ENCODE measurements at places on chromosomes 3 and 15. TPM values are rescaled to one million over a fixed set of nuclear protein-coding genes. Genes with fewer than 3 reads are reported as not detected.

WNT5A gene
- 15.7 TPM for total RNA-seq

GPR15 gene
- total RNA-seq = not detected

PPIB gene
- 416 TPM for total RNA-seq

CPN2 gene
- not detected for total RNA-seq

GOLGA8Q gene
- 1.8 TPM for total RNA-seq

RBP2 gene
- not detected for total RNA-seq

MYRIP gene
- not detected for total RNA-seq

P2RY1 gene
- total RNA-seq = 14.0 TPM

PFN2 gene
- total RNA-seq = 374 TPM

CCDC39 gene
- not detected for total RNA-seq

ADAMTSL3 gene
- total RNA-seq = 0.95 TPM

KBTBD13 gene
- total RNA-seq = not detected

LCTL gene
- not detected for total RNA-seq

TEX9 gene
- total RNA-seq = 18.0 TPM

RGMA gene
- 8.3 TPM for total RNA-seq

CLSTN2 gene
- 50.7 TPM for total RNA-seq

DNA sequence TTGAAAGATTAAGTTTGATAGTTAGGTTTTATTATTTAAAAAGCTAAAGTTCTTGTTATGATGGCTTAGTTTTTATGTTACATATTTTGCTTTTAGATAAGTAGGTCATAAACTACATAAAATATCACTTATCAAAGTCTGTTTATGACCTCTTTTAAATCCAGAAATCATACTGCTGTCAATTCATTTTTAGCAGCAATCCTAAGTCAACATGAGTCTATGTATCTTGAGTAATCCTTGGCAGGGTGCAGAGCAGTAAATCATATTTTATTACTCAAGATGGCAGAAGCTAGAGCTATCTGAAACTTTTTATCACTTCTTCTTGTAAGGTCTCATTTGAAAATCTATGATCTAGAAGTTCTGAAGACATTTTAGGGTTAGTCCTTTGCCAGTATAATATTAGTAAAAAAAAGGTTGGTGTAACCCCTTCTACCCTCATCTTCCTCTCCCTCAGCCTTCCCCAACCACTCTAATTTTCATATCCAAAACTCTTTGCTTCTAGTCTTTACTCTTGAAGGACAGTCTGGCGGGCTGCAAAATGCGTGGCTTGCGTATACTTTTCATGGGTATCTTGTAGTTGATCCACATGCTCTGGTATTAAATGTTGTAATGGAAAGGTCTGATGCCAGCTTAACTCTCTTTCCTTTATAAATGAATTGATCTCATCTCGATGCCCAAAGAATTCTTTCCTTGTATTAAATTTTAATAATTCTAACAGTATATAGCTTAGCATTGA, 134.0 kb upstream of the THRB start:
- no peak for DNase-seq

GRCh38 chr15:97346221-97346620, 614.3 kb upstream of the ARRDC4 start:
- no peak for DNase-seq

DNA sequence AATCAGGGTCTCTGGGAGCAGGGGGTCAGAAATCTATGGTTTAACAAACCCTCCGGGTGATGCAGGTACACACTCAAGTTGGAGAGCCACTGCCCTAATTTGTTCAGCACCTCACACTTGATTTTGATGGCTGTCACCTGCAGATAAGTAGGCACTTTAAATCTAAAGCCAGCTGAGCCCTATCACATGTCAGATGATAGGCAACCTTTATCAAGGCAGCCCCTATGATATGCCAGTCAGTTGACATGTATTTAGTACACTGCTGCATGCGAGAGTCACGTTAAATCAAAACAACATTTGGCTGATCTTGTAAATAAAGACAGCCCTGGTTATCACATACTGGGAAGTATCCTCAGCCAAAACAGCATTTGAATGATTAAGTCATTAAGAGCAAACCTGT, 104.4 kb upstream of the MCTP2 start:
- DNase-seq = no peak

DNA sequence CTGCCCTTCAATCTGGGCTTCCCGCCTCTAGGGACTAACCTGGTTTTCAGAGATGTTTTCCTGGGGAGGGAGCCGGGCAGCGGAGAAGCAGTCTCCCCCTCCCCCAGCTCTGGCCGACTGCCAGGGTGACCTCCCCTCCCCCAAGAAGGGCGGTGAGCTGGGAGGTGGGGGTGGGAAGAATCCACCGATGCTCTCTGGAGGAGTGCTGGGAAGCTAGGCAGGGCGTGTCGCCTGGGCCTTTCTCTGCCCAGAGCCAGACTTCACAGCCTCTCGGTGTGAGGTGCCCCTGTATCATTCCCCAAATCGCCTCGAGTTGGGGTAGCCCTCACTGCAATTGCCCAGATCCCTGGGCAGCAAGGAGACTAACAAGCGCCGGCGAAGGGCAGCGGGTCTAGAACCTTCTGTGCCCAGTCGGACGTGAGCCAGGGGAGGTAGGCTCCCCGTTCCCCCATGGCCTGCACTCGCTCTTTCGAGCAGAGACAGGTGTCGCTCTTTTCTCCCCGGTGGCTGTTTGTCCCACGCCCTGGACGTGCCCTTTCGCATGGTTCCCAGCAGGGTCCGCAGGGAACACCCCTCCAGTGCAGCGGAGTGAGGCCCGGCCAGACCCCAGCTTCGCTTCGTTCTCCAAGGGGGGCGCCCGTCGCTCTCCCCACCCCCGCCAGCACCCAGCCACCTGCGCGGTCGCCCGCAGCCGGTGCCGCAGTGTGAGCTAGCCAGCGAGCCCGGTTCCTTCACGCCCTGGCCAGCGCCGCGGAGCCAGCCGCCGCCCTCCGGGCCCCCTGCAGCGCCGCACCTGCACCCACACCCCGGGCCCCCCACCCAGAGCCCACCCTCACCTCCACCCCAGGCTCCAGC, 1.1 kb downstream of the RAB6B start:
- DNase-seq = no peak

DNA sequence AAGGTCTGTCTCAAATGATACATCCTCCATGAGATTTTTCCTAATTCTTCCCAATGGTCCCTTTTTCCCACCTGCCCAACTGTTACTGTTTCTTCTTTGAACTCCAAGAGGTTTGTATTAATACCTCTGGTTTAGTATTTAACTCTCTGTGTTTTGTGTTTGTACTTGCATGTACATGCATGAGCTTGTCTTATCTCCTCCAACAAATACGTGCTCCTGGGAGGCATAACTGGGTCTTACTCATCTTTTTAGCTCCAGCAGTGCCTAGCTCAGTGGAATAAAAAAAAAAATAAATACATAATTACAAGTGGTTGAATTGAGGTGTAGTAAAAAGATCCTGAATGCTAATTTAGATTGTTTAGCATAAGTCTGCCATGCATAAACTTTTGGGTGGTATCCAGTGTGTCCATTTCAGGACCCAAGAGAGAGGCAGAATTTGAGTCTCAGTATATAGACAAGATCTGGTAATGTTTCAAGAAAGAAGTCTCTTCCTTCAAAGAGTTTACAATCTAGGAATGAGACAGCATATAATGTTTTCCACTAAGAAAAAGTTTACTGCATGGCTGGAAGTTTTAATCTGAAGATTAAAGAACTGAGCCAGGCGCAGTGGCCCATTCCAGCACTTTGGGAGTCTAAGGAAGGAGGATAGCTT, 1.7 kb upstream of the LYSMD2 start:
- DNase-seq = no peak

DNA sequence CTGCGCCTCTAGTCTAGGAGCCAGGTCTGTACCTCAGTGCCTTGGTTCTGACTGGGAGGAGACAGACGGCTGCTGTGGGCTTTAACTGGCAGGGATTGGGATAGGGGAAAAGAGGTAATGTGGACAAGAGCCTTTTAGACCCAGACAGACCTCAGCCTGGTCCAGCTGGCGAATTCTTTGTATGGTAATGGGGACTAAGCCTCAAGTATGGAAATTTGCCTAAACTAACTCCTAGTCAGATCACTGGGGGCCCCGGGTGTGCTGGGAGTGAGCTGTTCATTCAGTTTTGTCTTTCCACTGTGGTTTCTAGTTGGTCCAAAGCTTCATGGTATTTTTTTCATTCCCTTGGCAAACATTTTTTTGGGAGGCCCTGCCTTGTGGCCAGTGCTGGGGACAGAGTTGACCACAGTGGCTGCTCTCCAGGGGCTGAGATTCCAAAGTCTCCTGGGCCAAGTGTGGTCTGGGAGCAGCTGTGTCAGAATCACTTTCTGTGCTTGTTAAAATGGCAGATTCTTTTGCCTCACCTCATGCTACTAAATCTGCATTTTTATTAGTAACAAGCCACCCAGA, 261.4 kb upstream of the C2CD4B start:
- DNase-seq = no peak

- DNase-seq = no peak
Measured at GRCh38 chr15:93562395-93563123, 473.5 kb upstream of the RGMA start.

GRCh38 chr3:143190101-143190500, 70.5 kb downstream of the CHST2 start:
- no peak for DNase-seq

GRCh38 chr15:43771816-43772215, 5.0 kb downstream of the ELL3 start:
- DNase-seq = no peak

- DNase-seq = no peak
Measured at GRCh38 chr3:44661189-44661588, 12.7 kb downstream of the ZNF35 start.

- no peak for DNase-seq
Measured at GRCh38 chr3:50146316-50146901, 8.7 kb upstream of the SEMA3F start.

GRCh38 chr3:139318431-139318816, 25.4 kb upstream of the MRPS22 start:
- DNase-seq = no peak

GRCh38 chr3:140850210-140850955, 91.3 kb upstream of the SLC25A36 start:
- no peak for DNase-seq

GRCh38 chr3:172625404-172625803, 85.5 kb downstream of the NCEH1 start:
- no peak for DNase-seq

DNA sequence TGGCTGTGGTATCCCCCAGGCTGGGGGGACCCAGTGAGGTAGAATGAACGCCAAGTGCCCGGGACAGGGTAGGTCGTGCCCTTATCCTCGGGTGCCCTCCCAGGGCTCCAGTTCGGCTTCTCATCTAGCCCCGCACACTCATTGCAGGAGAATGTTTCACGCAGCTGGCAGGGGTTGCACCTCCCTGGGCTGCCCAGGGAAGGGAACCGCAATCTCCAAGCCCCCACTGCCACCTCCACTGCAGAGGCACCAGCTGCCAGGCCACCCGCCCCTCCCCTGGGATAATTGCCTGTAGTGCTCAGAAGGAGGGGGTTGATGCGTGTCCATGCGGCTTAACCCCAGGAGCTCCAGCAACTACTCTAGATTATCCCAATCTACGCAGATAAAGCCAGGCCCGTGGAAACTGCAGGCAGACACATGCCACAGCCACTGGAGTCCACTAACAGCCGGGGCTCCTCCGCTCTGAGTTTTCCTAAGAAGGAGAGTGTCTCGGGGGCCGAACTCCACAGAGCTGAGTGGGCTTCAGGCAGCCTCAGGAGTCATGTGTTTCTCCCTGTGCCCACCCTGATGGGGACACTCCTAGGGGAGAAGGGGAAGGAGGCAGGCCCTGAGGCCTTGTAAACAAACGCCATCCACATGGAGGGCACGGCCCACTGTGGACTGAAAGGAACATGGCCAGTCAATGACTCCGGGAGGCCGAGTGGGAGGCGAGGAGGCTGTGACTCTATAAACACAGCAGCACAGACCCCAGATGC, 137.2 kb upstream of the IQSEC1 start:
- no peak for DNase-seq

- DNase-seq = peak; percentile 12
Measured at GRCh38 chr3:171129827-171130226, 103.3 kb upstream of the SLC2A2 start.

GRCh38 chr3:156654834-156655233, 19.6 kb upstream of the TIPARP start:
- no peak for DNase-seq

DNA sequence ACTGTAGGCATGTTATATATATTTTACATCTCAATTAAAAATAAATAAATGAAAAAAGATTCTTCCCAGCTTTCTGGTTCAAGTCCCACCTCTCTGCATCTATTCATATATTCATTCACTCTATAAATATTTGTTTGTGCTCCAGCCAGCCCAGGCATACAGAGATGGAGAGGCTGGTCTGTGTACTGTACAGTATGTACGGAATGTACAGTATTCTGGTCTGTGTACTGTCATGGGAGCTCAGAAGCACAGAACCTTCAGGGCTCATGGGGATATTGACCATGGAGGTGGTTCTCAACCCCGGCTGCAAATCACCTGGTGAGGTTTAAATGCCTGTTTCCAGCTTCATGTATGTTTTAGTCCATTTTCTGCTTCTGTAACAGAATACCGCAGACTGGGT, 13.8 kb downstream of the CORO2B start:
- DNase-seq = no peak

GRCh38 chr3:5918626-5919025, 731.1 kb downstream of the EDEM1 start:
- no peak for DNase-seq

- DNase-seq = peak; percentile 49
Measured at GRCh38 chr15:96333131-96334016, 2.9 kb downstream of the NR2F2 start.

GRCh38 chr15:65551183-65551582, 20.9 kb downstream of the HACD3 start:
- DNase-seq = no peak
